ENCODE measurements at places on chromosomes 3 and 15.

DNA sequence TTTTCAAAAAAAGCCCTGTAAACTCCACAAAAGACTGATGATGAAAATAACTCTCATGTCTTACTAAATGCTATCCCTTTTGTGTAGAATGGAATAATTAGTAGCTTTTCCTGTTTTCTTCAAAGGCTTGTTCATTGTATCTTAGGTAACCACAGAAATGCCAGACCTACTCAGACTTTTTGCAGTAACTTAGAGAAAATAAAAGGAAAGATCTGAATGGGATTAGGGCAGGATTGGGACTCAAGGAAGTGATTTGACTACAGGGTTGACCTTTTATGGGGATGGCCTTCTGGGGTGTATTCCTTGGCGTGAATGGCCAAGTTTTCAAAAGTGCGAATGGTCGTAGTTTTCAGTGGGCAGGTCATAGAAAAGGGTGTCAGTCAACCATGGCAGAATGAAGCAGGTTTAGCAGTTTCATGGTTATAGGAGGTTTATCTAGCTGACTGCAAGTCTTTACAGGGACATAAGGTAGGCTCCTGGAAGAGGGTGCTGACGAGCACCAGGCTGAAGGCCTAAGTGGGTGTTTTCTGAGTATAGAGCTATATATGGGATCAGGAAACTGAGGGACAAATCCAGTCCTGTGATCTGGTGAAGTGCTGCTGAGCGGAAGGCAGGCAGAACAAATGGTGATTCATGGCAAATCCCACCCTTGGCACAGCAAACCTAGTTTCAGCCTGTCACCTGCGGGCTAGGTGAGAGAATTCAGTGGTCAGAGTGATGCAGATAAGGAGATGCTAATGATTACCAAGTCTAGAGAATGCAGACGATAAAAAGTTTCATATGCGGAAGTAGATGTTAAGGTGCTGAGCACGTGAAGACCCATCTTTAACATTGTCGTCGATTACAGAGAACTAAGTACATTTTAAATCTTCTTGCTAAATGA lies 46.4 kb downstream of the IL1RAP start:
- H3K27me3 ChIP-seq = no peaks in the 10 kb centered on the region
- H3K36me3 ChIP-seq = no peaks in the 10 kb centered on the region
- no peak overlapping the region for H3K4me3 ChIP-seq
- H3K4me1 ChIP-seq = no peaks in the 10 kb centered on the region

DNA sequence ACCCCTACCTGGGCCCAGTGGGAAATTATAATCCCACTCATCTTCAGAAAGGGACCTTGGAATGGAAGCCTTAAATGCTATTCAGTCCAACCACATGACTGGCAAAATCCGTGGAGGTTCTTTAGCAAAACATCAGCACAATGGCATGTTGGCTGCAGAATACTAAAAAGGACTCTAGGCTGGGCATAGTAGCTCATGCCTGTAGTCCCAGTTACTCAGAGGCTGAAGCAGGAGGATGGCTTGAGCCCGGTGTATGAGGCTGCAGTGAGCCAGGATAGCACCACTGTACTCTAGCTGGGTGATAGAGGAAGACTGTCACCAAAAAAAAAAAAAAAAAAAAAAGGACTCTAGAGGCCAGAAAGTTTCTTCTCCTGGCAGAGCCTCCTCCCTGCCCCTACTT lies 60.6 kb upstream of the RYK start:
- H3K4me1 ChIP-seq = peaks cover 19% of the 10 kb centered on the region
- H3K27ac ChIP-seq = no peak overlapping the region
- DNase-seq = no peak
- H3K27me3 ChIP-seq = peaks cover 3% of the 10 kb centered on the region
- H3K4me3 ChIP-seq = no peak overlapping the region

DNA sequence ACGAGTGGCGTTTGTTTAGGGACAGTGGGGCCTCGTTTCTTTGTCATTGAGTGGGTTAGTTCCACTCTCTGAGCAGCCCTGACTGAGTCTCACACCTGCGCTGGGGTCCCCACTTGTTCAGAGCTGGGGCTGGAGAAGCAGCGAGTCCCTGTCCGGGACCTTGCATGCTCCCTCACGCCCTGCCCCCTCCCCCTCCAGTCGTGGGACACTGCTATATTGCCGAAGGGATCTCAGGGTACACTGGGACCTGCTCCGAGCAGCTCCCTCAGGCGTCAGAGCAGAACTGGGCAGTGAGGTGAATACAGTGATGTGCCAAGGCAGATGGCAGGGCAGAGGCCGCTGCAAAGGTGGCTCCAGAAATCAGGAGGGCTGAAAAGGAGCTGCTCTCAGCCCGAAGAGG lies 59.9 kb upstream of the KLF13 start:
- H3K27me3 ChIP-seq = no peaks in the 10 kb centered on the region
- no peak overlapping the region for H3K4me3 ChIP-seq
- H3K36me3 ChIP-seq = no peaks in the 10 kb centered on the region
- peaks cover 2% of the 10 kb centered on the region for H3K4me1 ChIP-seq
- DNase-seq = no peak

DNA sequence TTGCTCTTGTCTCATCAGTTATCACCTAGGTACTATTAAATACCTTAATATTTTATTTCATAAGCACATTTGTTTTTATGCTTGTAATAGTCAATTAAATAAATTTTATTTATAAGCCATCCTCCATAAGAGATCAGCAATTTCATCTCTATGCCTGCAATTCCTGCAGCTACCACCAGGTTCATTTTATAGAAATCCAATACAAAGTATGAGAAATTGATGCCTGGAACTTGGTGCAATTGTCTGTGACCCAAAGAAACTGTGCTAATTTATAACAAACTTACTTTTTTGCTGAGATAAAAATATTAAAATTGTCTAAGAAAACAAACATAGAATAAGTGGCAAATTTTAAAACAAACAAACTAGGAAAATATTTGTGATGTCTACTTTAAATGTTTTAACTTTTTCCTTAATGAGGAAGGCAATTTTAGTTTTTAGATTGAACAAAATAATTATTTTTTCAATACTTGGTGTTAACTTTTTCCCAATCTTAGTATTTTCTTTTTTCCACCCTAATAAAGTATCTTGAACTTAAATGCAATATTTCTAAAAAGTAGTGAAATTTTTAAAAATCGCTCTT lies 1026.6 kb downstream of the ROBO1 start:
- no peak overlapping the region for H3K4me3 ChIP-seq
- H3K27ac ChIP-seq = no peak overlapping the region
- no peak for DNase-seq
- no peaks in the 10 kb centered on the region for H3K36me3 ChIP-seq

DNA sequence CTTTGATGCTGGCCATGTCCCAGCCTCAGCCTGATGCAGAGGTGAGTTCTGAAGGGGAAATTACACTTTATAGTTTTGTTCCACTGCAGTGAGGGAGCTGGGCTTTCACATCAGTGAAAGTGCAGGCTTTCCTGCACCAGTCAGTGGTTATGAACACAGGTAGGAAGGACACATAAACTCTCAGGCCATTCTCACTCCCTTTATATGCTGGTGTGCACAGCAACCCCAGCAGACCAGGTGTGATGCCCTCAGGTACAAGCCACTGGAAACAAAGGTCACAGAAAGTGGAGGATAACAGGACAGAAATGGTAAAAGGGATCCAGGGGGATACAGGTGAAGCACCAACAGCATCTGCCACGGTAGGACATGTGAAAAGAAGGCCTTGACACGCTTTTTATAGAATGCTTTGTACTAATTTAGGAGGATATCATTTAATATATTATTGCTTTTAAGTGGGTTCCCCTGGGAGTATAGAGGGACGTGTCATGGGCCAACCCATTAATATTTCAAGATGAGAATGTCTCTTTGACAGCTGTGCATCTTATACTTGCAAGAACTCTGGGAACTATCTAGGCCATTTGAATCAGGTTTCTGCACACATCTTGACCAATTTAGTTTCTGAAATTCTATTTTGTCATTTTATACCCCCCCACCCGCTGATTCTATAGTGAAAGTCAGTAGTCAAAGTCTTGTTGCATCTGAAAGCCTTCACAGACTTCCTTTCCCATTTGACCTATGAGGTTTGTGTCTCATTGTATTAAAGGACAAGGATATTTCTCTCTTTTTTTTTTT lies 25.0 kb upstream of the BLM start:
- no peak for DNase-seq
- H3K27me3 ChIP-seq = no peaks in the 10 kb centered on the region
- no peaks in the 10 kb centered on the region for H3K4me1 ChIP-seq
- no peak overlapping the region for H3K27ac ChIP-seq
- no peaks in the 10 kb centered on the region for H3K36me3 ChIP-seq

- DNase-seq = no peak
- H3K27me3 ChIP-seq = no peaks in the 10 kb centered on the region
- H3K4me1 ChIP-seq = no peaks in the 10 kb centered on the region
Measured at GRCh38 chr3:83438188-83438587, 1520.6 kb upstream of the CADM2 start.

- no peak overlapping the region for H3K27ac ChIP-seq
- no peak overlapping the region for H3K4me3 ChIP-seq
- H3K4me1 ChIP-seq = no peaks in the 10 kb centered on the region
- no peak for DNase-seq
- no peaks in the 10 kb centered on the region for H3K36me3 ChIP-seq
Measured at GRCh38 chr3:430186-430585, 233.6 kb downstream of the CHL1 start.

- H3K27ac ChIP-seq = no peak overlapping the region
- no peaks in the 10 kb centered on the region for H3K27me3 ChIP-seq
- H3K4me1 ChIP-seq = peaks cover 4% of the 10 kb centered on the region
- no peaks in the 10 kb centered on the region for H3K36me3 ChIP-seq
Measured at GRCh38 chr15:89462198-89462912, 34.0 kb downstream of the RHCG start.

DNA sequence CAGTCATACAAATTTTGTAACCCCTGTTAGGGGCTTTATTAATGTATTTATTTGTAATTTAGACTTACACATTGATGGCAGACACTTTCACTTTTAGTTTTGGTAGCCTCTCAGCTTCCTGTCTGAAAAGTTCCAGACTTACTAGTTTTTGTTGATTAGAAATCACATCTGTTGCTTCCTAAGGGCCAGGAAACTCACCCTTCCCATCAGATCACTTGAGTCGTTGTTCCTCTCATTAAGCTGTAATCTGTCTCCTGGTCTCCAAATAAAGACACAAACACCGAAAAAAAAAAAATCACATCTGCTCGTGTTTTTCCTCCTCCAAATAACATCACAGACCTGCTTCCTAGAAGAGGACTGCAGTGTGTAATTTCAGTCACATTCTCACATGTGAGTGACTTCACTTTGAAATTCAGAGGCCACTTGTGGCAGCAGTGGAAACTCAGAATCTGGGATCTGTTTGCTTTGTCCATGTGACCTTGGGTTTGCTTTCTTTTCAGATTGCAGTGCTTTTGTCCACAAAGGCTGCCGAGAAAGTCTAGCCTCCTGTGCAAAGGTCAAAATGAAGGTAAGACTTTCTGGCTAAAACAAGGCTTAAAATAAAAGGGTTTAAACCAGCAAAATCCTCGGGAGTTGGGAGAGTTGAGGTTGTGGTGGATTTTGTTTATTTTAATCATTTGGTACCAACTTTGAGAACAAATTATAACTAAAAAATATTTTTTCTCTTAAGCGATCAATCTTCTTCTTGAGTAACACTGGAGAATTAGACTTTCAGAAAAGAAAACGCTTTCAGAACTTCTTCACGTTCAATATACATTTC lies 87.0 kb downstream of the KLHL25 start:
- DNase-seq = no peak
- H3K4me3 ChIP-seq = no peak overlapping the region
- no peaks in the 10 kb centered on the region for H3K4me1 ChIP-seq
- H3K36me3 ChIP-seq = no peaks in the 10 kb centered on the region
- H3K27me3 ChIP-seq = no peaks in the 10 kb centered on the region

- DNase-seq = no peak
- no peak overlapping the region for H3K27ac ChIP-seq
- no peaks in the 10 kb centered on the region for H3K36me3 ChIP-seq
- H3K4me1 ChIP-seq = no peaks in the 10 kb centered on the region
Measured at GRCh38 chr3:8761866-8762265, 7.5 kb downstream of the OXTR start.

GRCh38 chr15:69118089-69118488 lies 42.3 kb upstream of the GLCE start:
- no peak overlapping the region for H3K27ac ChIP-seq
- no peaks in the 10 kb centered on the region for H3K36me3 ChIP-seq
- H3K4me3 ChIP-seq = no peak overlapping the region

- no peaks in the 10 kb centered on the region for H3K36me3 ChIP-seq
- H3K4me3 ChIP-seq = no peak overlapping the region
- H3K27ac ChIP-seq = no peak overlapping the region
- no peaks in the 10 kb centered on the region for H3K27me3 ChIP-seq
- H3K4me1 ChIP-seq = no peaks in the 10 kb centered on the region
Measured at GRCh38 chr15:96582473-96582872, 252.0 kb downstream of the NR2F2 start.

- H3K36me3 ChIP-seq = no peaks in the 10 kb centered on the region
- no peak overlapping the region for H3K27ac ChIP-seq
- peaks cover 3% of the 10 kb centered on the region for H3K4me1 ChIP-seq
Measured at GRCh38 chr3:182414586-182414985, 378.7 kb upstream of the ATP11B start.

DNA sequence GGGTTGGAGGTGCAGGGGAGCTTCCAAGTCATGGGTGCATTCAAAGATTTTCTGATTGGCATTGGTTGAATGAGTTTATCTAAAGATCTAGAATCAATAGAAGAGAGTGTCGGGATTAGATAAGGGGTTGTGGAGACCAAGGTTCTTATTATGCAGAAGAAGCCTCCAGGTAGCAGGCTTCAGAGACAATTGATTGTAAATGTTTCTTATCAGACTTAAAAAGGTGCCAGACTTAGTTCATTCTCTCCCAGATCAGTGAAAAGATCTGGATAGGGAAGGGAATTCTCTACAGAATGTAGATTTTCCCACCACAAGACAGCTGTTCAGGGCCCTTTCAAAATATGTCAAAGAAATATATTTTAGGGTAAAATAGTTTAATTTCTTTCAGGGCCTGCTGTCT lies 129.5 kb downstream of the LIPC start:
- H3K4me1 ChIP-seq = no peaks in the 10 kb centered on the region
- no peak for DNase-seq
- H3K27me3 ChIP-seq = no peaks in the 10 kb centered on the region
- no peak overlapping the region for H3K27ac ChIP-seq
- no peak overlapping the region for H3K4me3 ChIP-seq

DNA sequence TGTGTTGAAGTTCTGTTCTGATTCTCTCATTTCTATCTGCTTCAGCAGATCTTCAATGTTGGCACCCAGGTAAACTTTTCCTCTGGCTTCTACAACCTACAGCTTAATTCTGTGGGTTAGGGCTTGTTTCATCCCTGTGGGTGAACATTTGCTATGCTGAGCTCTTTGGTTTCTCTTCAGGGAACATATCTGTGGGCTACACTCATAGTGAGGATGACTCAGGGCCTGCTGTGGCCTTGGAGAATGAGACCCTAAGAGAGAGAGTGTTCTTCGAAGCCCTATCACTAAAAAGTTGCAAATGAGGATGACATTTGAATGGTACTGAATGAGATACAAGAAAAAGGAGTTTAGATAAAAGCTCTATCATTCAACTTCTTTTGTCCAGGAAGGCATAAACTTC lies 346.2 kb upstream of the CBLB start:
- H3K36me3 ChIP-seq = no peaks in the 10 kb centered on the region
- no peak overlapping the region for H3K4me3 ChIP-seq
- H3K27ac ChIP-seq = no peak overlapping the region
- H3K27me3 ChIP-seq = no peaks in the 10 kb centered on the region
